ENCODE measurements at places on chromosomes 11 and 22.

- no peak for DNase-seq
These were observed 20.0 kb downstream of the MICAL2 start for GRCh38 chr11:12130180-12130980.

- DNase-seq: no peak
These were observed 9.4 kb downstream of the PARVA start for GRCh38 chr11:12386745-12387144.

- no peak for DNase-seq
These were observed 25.6 kb upstream of the CD5 start for GRCh38 chr11:61076506-61077304.

GRCh38 chr11:28274216-28274615 is 166.0 kb downstream of the METTL15 start:
- no peak for DNase-seq

Data from Ammon's horn (tissue), 1 donor.